Skin of body (tissue), 3 donors: ENCODE measurements at places on chromosomes 1 and 21. TPM values are rescaled to one million over a fixed set of nuclear protein-coding genes. Genes with fewer than 3 reads are reported as not detected.

The CHRNB2 gene
- 0.79 TPM for total RNA-seq

The MATN1 gene
- 1.4 TPM for total RNA-seq

The FAM131C gene
- total RNA-seq: not detected

The OR10T2 gene
- total RNA-seq: not detected

The OLFML2B gene
- 25.3 TPM for total RNA-seq

The NBPF20 gene
- 2.3 TPM for total RNA-seq

The KCNQ4 gene
- total RNA-seq: 1.8 TPM

The C1orf87 gene
- total RNA-seq: 0.20 TPM

The SPRR1A gene
- total RNA-seq: 6.1 TPM

The DIRAS3 gene
- total RNA-seq: 1.4 TPM

The LCE1A gene
- 1.7 TPM for total RNA-seq

The NR1I3 gene
- not detected for total RNA-seq

The SHISA4 gene
- total RNA-seq: 7.9 TPM

The AKNAD1 gene
- 0.20 TPM for total RNA-seq

The RXFP4 gene
- total RNA-seq: not detected

The ZNF684 gene
- 5.6 TPM for total RNA-seq

The E2F2 gene
- 8.1 TPM for total RNA-seq

The HSD3B1 gene
- total RNA-seq: 1.2 TPM

The HPCAL4 gene
- 0.20 TPM for total RNA-seq

The SAMD13 gene
- 1.7 TPM for total RNA-seq

The BROX gene
- 33.1 TPM for total RNA-seq

The KCNN3 gene
- 0.99 TPM for total RNA-seq

The FAM72D gene
- 0.99 TPM for total RNA-seq

The LYPD8 gene
- total RNA-seq: not detected

The SHISAL2A gene
- total RNA-seq: 0.49 TPM

The EDARADD gene
- total RNA-seq: 3.0 TPM

The ADGRB2 gene
- 9.4 TPM for total RNA-seq

The ALX3 gene
- not detected for total RNA-seq

The ESRRG gene
- 2.3 TPM for total RNA-seq

The GPR161 gene
- total RNA-seq: 11.5 TPM

The LHX8 gene
- total RNA-seq: not detected

The CELA3B gene
- not detected for total RNA-seq

The RABGAP1L gene
- 54.4 TPM for total RNA-seq

The CHI3L1 gene
- total RNA-seq: 42.2 TPM

The GSTM1 gene
- total RNA-seq: not detected

The EXTL1 gene
- 0.69 TPM for total RNA-seq

The LCE3D gene
- total RNA-seq: 1.9 TPM

The BLACAT1 gene
- total RNA-seq: 0.20 TPM

The RGS18 gene
- 4.4 TPM for total RNA-seq

The HTR6 gene
- not detected for total RNA-seq

The PMF1 gene
- 33.9 TPM for total RNA-seq

The ELF3 gene
- total RNA-seq: 14.0 TPM
